ENCODE measurements at places on chromosomes 6 and 20. TPM values are rescaled to one million over a fixed set of nuclear protein-coding genes. Genes with fewer than 3 reads are reported as not detected.

Gene PROKR2
- total RNA-seq: not detected

Gene MRAP2
- 2.7 TPM for total RNA-seq

Gene HLA-DQA1
- total RNA-seq: not detected

Gene HCRTR2
- not detected for total RNA-seq

Gene IPCEF1
- 0.07 TPM for total RNA-seq

Gene PLA2G7
- not detected for total RNA-seq

Gene MED20
- 19.9 TPM for total RNA-seq

Gene OOEP
- 0.30 TPM for total RNA-seq

Gene MRPL18
- total RNA-seq: 65.5 TPM

Gene SOX12
- 6.6 TPM for total RNA-seq

Gene MYCT1
- total RNA-seq: 6.0 TPM

Gene JPH2
- 2.2 TPM for total RNA-seq

Gene GABRR1
- total RNA-seq: not detected

Gene BPIFB3
- total RNA-seq: not detected

Gene BPIFB4
- total RNA-seq: not detected

Gene CDH4
- total RNA-seq: 0.10 TPM

Gene GMNN
- 15.3 TPM for total RNA-seq

Gene ZSCAN16
- 2.2 TPM for total RNA-seq

Gene EEF1A2
- 3.5 TPM for total RNA-seq

Gene TNXB
- total RNA-seq: 9.8 TPM

Gene NRSN1
- total RNA-seq: not detected

Gene SCRT2
- total RNA-seq: not detected

Gene OR12D3
- not detected for total RNA-seq

Gene RSPO4
- not detected for total RNA-seq

Gene MMP24
- total RNA-seq: 0.98 TPM

Gene MUC21
- not detected for total RNA-seq

Gene NHSL1
- 3.9 TPM for total RNA-seq

Gene KHDC1L
- not detected for total RNA-seq

Gene OPN5
- total RNA-seq: not detected

Gene PSORS1C2
- not detected for total RNA-seq

Gene SMIM26
- 39.2 TPM for total RNA-seq

Gene CALHM4
- total RNA-seq: not detected

Gene NKX2-4
- not detected for total RNA-seq

Gene GPR63
- total RNA-seq: 0.20 TPM

Gene DEFB132
- not detected for total RNA-seq

Gene SRPK1
- total RNA-seq: 37.0 TPM

Measured in smooth muscle cell of the pulmonary artery (primary cell).